ENCODE measurements at places on chromosomes 2 and 18.

- DNase-seq, result no peak
These were observed 11.5 kb downstream of the TNFRSF11A start for GRCh38 chr18:62336618-62337017.

DNA sequence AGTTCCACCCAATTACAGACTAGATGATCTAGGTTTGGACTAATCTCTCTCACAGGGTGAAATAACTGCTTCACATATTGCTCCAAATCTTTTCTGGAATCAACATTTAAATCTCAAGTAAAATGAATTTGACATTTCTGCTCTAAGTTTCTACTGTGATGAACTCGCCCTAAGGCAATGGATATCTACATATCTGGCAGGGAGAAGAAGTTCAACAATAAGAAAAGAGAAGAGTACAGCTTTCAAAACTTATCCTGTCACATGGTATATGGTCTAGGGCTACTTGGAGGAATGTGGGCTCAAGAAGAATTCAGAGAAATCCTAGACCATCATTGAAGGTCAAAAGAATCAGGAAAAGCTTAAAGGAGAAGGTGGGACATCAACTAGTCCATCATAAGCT, 440.2 kb downstream of the MBD2 start:
- no peak for DNase-seq

DNA sequence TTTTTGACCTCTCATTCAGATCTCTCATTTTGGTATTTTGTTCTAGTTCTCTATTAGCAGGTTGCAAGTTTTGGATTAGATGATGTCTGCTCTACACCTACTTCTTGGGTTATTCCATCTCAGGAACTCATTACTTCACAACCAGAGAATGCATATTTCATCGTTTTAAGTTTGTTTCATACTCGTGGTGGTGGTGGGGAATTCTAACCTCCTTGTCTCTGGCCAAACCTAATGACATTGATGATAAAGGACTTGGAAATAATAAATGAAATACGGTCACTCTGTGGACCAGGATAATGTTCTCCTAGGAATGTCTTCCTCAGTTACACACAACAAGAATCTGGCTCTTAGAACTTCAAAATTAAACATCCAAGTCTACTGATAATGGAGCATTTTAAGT, 115.2 kb downstream of the CDC42EP3 start:
- DNase-seq, result no peak

DNA sequence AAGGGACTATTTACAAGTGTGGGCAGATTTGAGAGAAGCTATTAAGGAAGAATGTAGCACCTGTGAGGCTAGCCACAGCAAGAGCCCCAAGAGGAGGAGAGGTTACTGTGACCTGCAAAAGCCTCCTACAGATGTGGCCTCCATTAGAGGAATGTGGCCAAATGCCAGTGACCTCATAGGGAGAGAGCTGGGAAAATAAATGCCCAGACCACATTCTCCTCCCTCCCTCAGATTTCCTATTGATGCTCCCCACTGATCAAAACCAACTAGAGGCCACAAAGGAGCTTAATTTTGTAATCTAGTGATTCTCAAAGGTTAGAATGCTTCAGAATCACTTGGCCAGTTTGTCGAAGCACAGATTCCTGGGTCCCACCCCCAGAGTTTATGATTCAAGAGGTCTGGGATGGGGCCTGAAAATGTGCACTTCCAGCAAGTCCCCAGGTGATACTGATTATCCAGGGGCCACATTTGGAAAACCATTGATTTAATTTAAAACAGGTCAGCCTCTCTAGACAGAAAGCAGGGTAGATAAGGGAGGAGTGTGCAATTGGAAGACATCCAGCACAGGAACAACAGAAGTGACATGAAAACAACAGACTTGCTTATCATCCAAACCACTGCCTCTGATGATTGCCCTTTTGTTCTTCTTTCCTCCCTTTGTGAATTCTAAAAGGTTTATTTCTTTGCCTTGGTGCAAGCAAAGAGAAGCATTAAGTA, 61.2 kb upstream of the RBBP8 start:
- no peak for DNase-seq

DNA sequence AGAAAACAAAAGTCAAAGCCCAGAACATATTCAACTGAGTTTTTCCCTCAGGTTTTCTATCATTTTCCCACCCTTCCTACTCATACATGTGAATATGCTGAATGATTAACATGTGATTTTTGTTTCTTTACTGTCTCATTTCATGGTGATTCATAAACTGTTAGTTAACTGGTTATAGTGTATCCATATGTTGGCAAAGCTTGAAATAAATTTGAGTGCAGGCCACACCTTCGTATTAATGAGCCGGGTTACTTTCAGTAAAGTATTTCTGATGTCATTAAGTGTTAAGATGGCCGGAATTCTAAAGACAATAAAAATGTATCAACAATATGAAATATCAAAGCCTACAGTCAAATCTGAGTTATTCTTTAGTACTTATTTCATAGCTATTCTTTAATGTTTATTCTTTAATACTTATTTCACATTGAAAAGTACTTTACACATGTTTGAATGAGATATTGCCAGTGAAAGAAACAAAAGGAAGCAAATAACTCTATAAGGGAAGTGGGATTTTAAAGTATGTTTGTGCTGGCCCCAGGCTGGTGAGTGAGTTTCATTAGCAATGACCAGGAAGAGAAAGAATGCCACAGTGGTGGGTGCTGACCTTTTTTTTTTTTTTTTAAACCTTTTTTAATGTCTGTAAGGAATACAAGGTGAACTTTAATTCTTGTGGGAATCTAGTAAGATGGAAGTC, 178.6 kb downstream of the NEDD4L start:
- DNase-seq, result no peak

GRCh38 chr2:199339891-199340605, 117.7 kb downstream of the SATB2 start:
- DNase-seq, result no peak

DNA sequence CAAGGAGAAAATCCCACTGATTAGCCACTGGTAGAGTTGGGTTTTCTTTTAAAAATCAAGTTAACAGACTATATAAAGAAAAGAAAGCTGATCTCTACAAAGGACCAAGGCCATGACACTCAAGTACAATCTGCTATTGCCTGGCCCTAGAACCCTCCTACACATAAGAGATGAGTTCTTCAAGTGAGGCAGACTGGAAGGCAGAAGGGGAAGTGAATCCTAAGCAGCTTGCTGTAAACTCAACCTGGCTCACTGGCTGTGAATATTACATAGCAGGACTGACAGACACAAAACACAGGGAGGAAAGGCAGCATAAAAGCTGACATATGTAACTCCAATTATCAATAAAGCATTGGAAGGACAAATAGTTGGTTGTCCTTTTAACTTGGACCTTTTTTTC, 65.4 kb downstream of the TRIP12 start:
- DNase-seq, result no peak

GRCh38 chr2:235588750-235589149, 94.9 kb downstream of the AGAP1 start:
- no peak for DNase-seq

- no peak for DNase-seq
These were observed 22.7 kb downstream of the ALPK2 start for GRCh38 chr18:58606236-58606635.

DNA sequence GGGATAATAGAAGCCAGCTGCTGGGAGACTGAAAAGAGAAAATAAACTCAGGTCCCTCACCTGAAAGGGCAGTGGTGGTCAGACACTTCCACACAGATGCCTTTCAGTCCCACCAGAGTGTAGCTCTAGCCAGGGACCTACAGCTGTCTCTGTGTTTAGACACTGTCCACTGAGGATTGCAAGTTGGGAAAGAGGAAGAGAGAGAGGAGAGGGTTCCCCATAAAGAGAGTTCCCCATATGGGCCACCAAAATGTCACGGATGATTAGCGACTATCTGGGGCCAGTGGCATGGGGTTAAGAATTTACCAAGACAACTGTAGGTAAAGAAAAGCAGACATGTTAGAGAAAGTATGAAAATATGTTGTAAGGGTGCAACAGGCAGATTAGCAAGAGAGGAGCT, 36.7 kb upstream of the SKA1 start:
- DNase-seq, result no peak

GRCh38 chr2:43896906-43897305, 58.1 kb downstream of the ABCG8 start:
- DNase-seq, result no peak

GRCh38 chr18:832085-832681, 20.1 kb upstream of the YES1 start:
- DNase-seq, result no peak

DNA sequence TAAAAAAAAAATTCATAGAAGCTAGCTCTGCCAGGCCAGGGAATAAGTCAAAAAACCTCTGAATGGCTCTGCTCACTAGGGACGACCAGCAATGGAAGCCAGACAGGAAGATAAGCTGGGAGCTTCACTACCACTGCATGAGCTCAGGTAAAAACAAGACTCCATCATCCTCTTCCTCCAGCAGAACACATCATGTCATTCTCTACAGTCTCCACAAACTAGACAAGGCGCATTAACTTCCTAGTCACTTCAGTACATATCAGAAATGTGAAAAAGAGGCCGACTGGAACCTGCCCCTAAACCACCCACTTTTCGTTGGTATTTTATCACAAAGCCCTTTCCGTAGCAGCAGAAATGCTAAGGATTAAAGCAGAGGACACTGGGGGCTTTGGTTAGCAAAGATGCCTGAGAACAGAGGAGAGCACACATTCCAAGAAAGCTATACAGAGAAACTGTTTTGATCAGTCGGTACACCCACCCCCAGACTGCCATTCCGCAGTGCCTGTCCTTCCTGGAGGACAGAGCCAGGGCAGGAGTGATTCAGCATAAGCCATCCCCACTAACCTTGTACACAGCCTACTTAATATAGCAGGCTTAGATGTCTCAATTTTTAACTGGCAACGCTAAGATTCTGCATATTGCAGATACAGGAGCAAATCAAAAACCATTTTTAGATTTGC, 53.4 kb downstream of the AAK1 start:
- no peak for DNase-seq

GRCh38 chr2:99200076-99200800, 19.3 kb downstream of the MRPL30 start:
- DNase-seq, result no peak

- peak; percentile 79 for DNase-seq
These were observed at the start of gene PSTPIP2 for GRCh38 chr18:46071653-46072375. Gene PSTPIP2 (minus strand): TSS chr18:46072260. CDS start chr18:46072188, 72 bp downstream.

DNA sequence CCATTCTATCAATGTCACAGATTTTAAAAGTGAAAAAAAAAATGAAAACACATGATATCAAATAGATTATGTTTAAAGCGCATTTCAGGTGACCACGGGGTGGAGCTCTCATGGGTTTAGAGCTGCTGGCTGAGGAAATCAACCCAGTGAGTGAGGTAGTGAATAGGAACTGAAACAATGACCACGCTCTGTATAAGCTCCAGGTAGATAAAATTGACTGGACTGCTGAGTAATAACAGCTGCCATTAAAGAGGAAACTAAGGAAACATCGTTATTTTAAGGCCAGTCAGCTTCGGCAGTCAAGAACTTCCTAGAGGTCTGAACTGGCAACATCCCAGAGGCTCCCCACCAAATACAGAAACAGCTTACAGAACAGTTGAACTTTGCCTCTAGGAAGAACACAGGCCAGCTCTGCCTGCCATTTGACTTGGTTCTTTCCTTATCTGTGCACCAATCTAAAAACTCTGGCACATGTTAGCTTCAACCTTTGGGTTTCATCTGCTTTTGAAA, 185.9 kb downstream of the PDE1A start:
- DNase-seq, result no peak

- DNase-seq, result no peak
These were observed 90.6 kb upstream of the WDR75 start for GRCh38 chr2:189350540-189351209.

DNA sequence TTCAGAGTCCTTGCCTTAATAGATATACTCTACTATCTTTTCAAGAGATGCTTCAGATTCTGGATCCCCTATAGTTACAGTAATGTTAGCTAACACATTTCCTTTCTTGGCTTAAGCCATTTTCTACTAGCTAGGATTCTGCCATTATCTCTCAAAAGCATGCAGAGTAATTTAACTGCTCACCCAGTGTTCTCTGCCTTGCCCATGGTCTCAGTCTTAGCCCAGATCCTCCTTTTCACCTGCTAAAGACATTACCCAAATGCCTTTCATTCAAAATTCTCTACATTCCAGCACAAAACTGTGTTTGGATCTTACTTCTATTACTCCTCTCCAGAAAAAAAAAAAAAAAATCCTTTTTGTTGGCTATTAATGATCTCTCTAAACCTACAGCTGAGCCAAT, 474.2 kb upstream of the LRRTM1 start:
- DNase-seq, result no peak

- no peak for DNase-seq
These were observed 37.6 kb upstream of the ONECUT2 start for GRCh38 chr18:57397440-57398132.

GRCh38 chr2:209584915-209585314, 161.1 kb downstream of the MAP2 start:
- no peak for DNase-seq

- no peak for DNase-seq
These were observed 190.2 kb downstream of the SETBP1 start for GRCh38 chr18:44870631-44871502.

DNA sequence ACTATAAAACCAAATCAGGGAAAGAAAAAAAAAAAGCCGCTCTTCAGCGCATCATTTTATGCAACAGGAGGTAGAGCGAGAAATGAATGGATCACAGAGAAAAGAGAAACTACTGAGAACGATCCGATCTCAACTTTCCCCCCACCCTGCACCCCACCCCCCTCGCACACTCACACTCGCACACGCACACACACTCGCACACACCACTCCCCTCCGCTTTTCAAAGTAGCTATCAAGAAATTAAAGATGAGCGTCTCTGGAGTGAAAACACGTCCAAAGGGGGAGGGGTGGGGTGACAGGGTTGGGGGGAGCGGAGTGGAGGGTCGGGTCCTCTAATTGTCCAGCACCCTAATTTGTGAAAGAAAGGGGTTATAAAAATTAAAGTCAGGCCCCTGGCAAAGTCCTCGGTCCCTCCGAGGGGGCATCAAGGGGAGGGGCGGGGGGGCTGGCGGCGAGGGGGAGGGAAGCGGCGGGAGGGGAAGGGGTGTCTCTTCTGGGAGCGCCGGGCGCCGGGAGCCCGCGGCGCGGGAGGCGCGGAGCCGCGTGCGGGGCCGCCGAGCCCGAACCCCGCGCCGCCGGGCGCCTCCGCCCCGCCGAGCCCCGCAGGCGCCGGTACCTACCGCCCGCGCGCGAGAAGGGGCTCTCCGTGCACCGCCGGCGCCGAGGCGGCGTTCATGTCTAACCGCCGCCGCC, 428 bp downstream of the TCF4 start:
- DNase-seq, result no peak

DNA sequence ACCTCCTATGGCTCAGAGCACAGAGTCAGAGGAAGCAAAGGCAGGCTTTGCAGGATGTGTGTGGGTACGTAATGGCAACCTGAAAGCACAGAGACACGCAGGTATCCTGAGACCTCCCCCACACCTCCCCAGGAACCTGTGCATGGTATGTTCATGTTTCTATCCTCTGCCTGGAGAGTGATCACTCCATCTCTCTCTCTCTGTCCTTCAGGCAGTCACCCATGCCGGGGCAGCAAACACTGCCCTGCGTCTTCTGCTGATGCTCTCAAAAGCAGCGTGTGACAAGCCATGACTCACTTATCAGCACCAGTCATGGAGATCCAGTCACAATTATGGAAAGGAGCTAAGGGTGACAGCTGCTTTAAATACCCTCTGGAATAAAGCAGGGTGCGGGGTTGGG, 52.7 kb downstream of the PDCL3 start:
- no peak for DNase-seq

Measured in T-helper 2 cell (primary cell).